Right lobe of liver (tissue), 6 donors: ENCODE measurements at places on chromosomes 1 and 21.

- no peak for DNase-seq
- no peaks in the 10 kb centered on the region for H3K4me1 ChIP-seq
- H3K4me3 ChIP-seq = no peak overlapping the region
- H3K36me3 ChIP-seq = no peaks in the 10 kb centered on the region
Measured at GRCh38 chr1:211723273-211723672, 47.9 kb upstream of the NEK2 start.

- no peak for DNase-seq
- no peak overlapping the region for H3K4me3 ChIP-seq
- H3K27ac ChIP-seq = no peak overlapping the region
- H3K27me3 ChIP-seq = no peaks in the 10 kb centered on the region
Measured at GRCh38 chr1:81549588-81550127, 251.1 kb upstream of the ADGRL2 start.

GRCh38 chr1:205172729-205173366 lies 38.7 kb downstream of the DSTYK start:
- H3K4me3 ChIP-seq = no peak overlapping the region
- H3K36me3 ChIP-seq = no peaks in the 10 kb centered on the region
- DNase-seq = no peak
- no peaks in the 10 kb centered on the region for H3K27me3 ChIP-seq

- H3K4me1 ChIP-seq = no peaks in the 10 kb centered on the region
- H3K4me3 ChIP-seq = no peak overlapping the region
- no peaks in the 10 kb centered on the region for H3K27me3 ChIP-seq
- no peak overlapping the region for H3K27ac ChIP-seq
- no peak for DNase-seq
Measured at GRCh38 chr1:116902723-116903383, 6.9 kb upstream of the PTGFRN start.

DNA sequence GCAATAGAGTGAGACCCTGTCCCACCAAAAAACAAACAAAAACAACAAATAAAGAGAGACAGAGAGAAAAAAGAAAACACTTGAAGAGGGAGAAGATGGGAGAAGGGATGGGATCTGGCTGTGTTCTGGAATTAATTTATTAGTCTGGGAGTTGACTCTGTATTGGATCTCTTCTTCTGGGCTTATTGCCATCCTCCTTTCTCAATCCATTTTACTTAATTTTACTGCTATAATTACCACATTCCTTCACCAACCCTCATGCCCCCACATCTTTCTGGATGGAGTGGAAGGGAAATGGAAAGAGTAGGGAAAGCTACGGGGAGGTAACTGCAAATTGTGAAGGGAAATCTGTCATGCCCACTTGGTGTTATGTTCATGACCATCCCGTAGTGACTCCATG lies 42.9 kb downstream of the FMN2 start:
- H3K27ac ChIP-seq = no peak overlapping the region
- no peaks in the 10 kb centered on the region for H3K4me1 ChIP-seq
- no peaks in the 10 kb centered on the region for H3K36me3 ChIP-seq
- H3K27me3 ChIP-seq = no peaks in the 10 kb centered on the region
- no peak for DNase-seq
